Diencephalon (tissue), 1 donor: ENCODE measurements at places on chromosomes 11 and 22. TPM values are rescaled to one million over a fixed set of nuclear protein-coding genes. Genes with fewer than 3 reads are reported as not detected.

The TESMIN gene
- total RNA-seq: 1.8 TPM

The OR5B21 gene
- total RNA-seq: not detected

The RBMXL2 gene
- not detected for total RNA-seq

The OR4C45 gene
- total RNA-seq: not detected

The GALNT18 gene
- total RNA-seq: 23.5 TPM

The SUSD2 gene
- total RNA-seq: 0.23 TPM

The GGTLC2 gene
- not detected for total RNA-seq

The CCDC73 gene
- total RNA-seq: not detected

The PYGM gene
- 2.3 TPM for total RNA-seq

The MUC6 gene
- not detected for total RNA-seq

The OOSP4A gene
- not detected for total RNA-seq

The C11orf52 gene
- total RNA-seq: 0.69 TPM

The APOA5 gene
- not detected for total RNA-seq

The MIAT gene
- 125 TPM for total RNA-seq

The GLYAT gene
- not detected for total RNA-seq

The PIH1D2 gene
- 7.2 TPM for total RNA-seq

The SLC5A4 gene
- total RNA-seq: 0.46 TPM

The SAA1 gene
- total RNA-seq: not detected

The SEPTIN3 gene
- 180 TPM for total RNA-seq

The FXYD6 gene
- total RNA-seq: 164 TPM

The C22orf23 gene
- 1.4 TPM for total RNA-seq

The AP5B1 gene
- total RNA-seq: 4.8 TPM

The ZC3H12C gene
- 34.4 TPM for total RNA-seq

The ELMOD1 gene
- 84.7 TPM for total RNA-seq

The GDPD4 gene
- not detected for total RNA-seq

The DDI1 gene
- total RNA-seq: not detected

The RCOR2 gene
- total RNA-seq: 12.0 TPM

The GGT5 gene
- 1.6 TPM for total RNA-seq

The APLNR gene
- 25.1 TPM for total RNA-seq
